T47D (cell line): ENCODE measurements at places on chromosomes 11 and 22.
A peak's percentile ranks its signal among the peaks of the same experiment; 100 is the strongest.

GRCh38 chr11:128052912-128053641 is 534.3 kb downstream of the ETS1 start:
- DNase-seq, result no peak

DNA sequence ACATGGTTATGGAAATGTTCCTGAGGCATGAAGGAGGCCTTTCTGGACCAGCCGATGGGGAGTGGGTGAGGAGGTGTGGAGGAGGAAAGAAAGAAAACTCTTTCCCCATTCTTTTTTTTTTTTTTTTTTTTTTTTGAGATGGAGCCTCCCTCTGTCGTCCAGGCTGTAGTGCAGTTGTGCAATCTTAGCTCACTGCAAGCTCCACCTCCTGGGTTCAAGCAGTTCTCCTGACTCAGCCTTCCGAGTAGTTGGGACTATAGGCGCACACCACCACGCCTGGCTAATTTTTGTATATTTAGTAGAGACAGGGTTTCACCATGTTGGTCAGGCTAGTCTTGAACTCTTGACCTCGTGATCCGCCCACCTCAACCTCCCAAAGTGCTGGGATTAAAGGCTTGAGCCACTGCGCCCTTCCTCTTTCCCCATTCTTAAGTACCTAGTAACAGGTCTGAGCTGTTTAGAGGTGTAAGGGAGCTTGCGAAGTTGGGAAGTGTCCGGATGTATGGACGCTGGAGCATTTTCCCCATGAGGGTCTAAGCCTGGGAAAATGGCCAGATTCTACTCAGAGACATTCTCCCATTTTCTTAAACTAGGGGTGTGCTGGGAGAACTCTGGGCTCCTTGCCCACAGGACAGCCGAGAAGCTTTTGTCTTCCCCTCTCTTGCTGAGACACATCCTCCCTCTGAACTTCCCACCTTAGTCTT is 135.8 kb downstream of the TEAD1 start:
- DNase-seq, result no peak

DNA sequence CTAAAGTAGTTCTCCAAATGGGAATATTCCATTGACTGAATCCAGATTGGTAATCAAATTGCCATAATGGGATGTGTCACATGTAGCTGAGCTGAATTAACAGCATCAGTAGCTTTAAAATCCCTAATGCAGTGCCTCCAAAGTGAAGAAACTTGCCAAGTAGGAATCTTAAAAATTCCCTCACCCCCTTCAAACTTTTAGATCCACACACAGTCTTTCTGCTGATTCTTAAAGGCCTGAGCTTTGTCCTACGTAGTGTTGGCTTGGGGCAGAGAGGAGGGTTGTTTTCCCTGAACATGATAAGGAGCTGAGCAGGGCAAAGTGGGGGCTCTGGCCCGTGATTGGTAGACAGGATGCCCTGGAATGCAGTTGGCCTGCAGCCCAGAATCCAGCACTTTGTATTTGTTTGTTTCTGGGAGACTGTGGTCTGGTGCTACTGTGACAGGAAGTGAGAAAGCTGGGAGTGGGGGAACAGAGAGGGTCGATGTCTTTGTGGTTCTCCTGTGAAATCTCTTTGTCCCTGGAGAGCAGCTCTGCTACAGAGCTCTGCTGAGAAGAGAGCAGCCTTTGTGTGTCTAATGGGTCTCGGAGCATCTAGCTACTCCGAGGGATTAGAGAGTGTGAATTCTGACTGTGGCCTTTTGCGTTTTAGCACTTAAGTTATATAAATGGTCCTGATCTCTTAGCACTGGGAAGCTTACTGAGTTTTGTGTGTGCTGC is 16.9 kb downstream of the CTNND1 start:
- no peak for DNase-seq

GRCh38 chr11:130001461-130002351 is 929 bp downstream of the PRDM10 start:
- peak; percentile 59 for DNase-seq
